Activated CD4-positive, alpha-beta memory T cell treated with anti-CD3 and anti-CD28 coated beads for 36 hours (primary cell): ENCODE measurements at places on chromosomes 13 and 19. TPM values are rescaled to one million over a fixed set of nuclear protein-coding genes. Genes with fewer than 3 reads are reported as not detected.

Gene CCNA1
- total RNA-seq, result 0.87 TPM

Gene YJEFN3
- total RNA-seq, result 8.2 TPM

Gene MUC16
- not detected for total RNA-seq

Gene TMEM221
- not detected for total RNA-seq

Gene EHD2
- total RNA-seq, result 0.81 TPM

Gene TMEM238
- 6.3 TPM for total RNA-seq

Gene TFPT
- 27.1 TPM for total RNA-seq

- H3K4me1 ChIP-seq, result peaks cover 17% of the 10 kb centered on the region
- H3K4me3 ChIP-seq, result no peak overlapping the region
- peaks cover 60% of the 10 kb centered on the region for H3K27me3 ChIP-seq
- H3K36me3 ChIP-seq, result no peaks in the 10 kb centered on the region
- no peak overlapping the region for H3K27ac ChIP-seq
Observed at GRCh38 chr19:50311723-50312635, 17.2 kb downstream of the KCNC3 start.

DNA sequence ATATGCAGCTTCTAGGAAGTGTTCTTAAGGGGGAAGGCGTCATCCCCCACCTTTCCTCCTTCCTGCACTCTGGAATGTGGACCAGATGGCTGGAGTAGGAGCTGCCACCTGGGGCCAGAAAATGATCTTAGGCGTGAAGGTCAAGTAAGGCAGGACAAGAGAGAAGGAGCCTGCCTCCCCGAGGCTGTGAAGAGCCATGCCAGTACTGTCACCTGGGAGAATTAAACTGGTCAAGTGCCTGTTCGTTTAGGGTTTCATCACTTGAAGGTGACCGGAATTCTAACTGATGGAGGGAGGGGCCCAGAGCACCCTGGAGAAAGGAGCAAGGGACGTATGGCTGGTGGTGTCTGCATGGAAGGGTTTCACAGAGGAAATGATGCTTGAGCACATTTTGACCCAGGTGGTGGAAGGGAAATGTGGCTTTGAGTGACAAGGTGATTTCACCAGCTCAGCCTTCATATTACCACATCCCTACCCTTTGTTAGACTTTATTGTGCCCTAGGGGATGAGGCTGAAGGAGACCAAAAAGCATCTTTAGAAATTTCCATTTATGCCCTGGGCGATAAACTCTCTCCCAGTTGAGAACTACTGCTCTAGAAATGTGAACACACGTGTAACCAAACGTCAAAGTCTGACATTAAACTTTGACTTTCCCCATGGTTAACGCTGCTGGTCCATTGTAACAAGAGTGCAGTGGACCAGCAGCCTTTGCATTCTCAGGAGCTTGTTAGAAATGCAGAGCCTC, 37.5 kb downstream of the PPP2R1A start:
- peak overlapping the region; percentile 96 for H3K27ac ChIP-seq
- H3K4me1 ChIP-seq, result peaks cover 43% of the 10 kb centered on the region
- DNase-seq, result peak; percentile 27
- no peaks in the 10 kb centered on the region for H3K27me3 ChIP-seq
- H3K4me3 ChIP-seq, result peak overlapping the region; percentile 5

DNA sequence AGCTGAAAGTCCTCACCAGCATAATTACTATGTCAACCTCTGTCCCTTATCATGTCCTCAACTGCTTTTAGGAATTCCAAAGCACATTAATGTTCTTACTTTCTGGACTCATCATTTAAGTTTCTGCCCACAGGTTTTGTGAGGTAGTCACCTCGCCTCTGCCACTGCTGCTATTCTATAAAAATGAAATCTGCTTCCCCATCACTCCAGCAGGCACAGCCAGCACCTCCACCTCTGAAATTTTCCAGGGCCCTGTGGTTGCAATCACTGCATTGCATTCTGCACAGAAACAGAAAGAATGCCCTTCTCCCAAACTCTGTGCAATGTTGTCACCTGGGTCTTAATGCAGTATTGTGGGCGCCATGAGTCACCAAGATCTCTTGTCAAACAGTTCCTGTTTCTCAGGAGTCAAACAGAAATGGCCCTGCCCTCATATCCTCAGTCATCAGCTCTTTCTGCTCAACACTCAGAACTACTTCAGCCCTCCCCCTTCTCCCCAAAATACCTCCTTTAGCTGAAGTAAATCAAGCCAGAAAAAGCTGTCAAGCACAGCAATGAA, 529.2 kb upstream of the NBEA start:
- H3K27me3 ChIP-seq, result no peaks in the 10 kb centered on the region
- no peak overlapping the region for H3K4me3 ChIP-seq
- no peaks in the 10 kb centered on the region for H3K36me3 ChIP-seq
- H3K4me1 ChIP-seq, result no peaks in the 10 kb centered on the region

DNA sequence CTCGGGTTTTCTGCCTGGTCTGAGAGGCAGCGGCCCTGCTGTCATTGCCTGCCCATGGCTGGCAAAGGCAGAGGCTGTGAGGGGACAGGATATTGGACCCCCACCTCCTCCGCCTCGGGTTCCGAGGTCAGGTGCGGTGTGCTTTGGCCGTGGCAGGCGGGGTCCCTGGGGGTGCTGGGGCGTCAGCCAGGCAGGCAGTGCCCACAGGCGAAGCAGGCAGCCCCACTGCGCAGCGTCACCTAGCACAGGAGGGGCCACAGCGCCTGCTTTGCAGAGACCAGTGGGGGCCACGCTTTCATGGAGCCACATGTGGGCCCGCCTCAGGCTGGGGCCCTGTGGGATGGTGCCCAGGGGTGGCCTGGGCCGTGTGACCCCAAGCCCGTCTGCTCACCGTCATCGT, 96.0 kb downstream of the KDM4B start:
- H3K4me1 ChIP-seq, result no peaks in the 10 kb centered on the region
- no peak for DNase-seq
- H3K27ac ChIP-seq, result no peak overlapping the region
- no peaks in the 10 kb centered on the region for H3K27me3 ChIP-seq

DNA sequence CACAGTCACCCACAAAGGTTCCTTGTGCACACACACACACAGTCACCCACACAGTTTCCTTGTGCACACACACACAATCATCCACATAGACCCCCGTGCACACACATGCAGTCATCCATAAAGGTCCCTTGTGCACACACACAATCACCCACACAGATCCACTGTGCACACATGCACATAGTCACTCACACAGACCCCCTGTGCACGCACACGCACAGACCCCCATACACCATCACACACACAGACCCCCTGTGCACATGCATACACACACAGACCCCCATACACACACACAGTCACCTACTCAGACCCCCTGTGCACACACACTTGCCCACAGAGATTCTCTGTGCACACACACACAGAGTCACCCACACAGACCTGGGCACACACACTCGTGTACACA, 107.1 kb downstream of the HSPH1 start:
- no peak overlapping the region for H3K4me3 ChIP-seq
- peaks cover 17% of the 10 kb centered on the region for H3K4me1 ChIP-seq
- peaks cover 8% of the 10 kb centered on the region for H3K27me3 ChIP-seq
- DNase-seq, result no peak

DNA sequence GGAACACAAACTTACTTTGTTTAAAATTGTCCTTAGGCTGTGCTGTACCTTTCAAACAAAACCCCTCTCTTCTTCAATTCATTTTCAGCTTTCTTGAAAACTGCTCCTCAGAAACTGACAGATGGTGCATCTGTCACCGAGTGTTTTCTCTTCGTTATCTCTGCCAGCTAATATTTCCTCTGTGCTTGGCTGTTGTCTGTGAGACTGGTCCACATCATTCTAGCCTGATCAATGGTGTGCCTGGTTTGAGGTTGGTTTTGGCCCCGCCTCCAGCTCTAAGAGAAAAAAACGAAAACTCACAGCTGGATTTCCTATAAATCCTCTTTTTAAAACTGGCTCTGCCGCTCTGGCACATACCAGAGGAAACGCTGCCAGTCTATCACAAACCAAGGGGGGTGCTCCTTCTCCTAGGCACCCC, 79.7 kb downstream of the STARD13 start:
- H3K4me3 ChIP-seq, result no peak overlapping the region
- peaks cover 6% of the 10 kb centered on the region for H3K27me3 ChIP-seq
- H3K4me1 ChIP-seq, result peaks cover 12% of the 10 kb centered on the region
- no peak overlapping the region for H3K27ac ChIP-seq
- no peaks in the 10 kb centered on the region for H3K36me3 ChIP-seq
- no peak for DNase-seq

GRCh38 chr13:44368062-44368591, 5.5 kb upstream of the SERP2 start:
- DNase-seq, result no peak
- no peak overlapping the region for H3K27ac ChIP-seq
- no peak overlapping the region for H3K4me3 ChIP-seq
- no peaks in the 10 kb centered on the region for H3K4me1 ChIP-seq
- peaks cover 23% of the 10 kb centered on the region for H3K27me3 ChIP-seq
- H3K36me3 ChIP-seq, result no peaks in the 10 kb centered on the region

GRCh38 chr19:18975869-18976268, 34.9 kb upstream of the HOMER3 start:
- no peak overlapping the region for H3K4me3 ChIP-seq
- no peaks in the 10 kb centered on the region for H3K4me1 ChIP-seq
- DNase-seq, result no peak
- no peaks in the 10 kb centered on the region for H3K36me3 ChIP-seq
- no peak overlapping the region for H3K27ac ChIP-seq

- H3K4me1 ChIP-seq, result no peaks in the 10 kb centered on the region
- no peaks in the 10 kb centered on the region for H3K36me3 ChIP-seq
- no peak overlapping the region for H3K27ac ChIP-seq
- no peak for DNase-seq
- H3K4me3 ChIP-seq, result no peak overlapping the region
Observed at GRCh38 chr13:55869648-55870047, 1271.1 kb upstream of the PRR20A start.

- no peak overlapping the region for H3K27ac ChIP-seq
- DNase-seq, result no peak
- H3K4me1 ChIP-seq, result no peaks in the 10 kb centered on the region
- H3K4me3 ChIP-seq, result no peak overlapping the region
- H3K27me3 ChIP-seq, result peaks cover 16% of the 10 kb centered on the region
Observed at GRCh38 chr19:15977690-15978089, 28.9 kb downstream of the OR10H4 start.

DNA sequence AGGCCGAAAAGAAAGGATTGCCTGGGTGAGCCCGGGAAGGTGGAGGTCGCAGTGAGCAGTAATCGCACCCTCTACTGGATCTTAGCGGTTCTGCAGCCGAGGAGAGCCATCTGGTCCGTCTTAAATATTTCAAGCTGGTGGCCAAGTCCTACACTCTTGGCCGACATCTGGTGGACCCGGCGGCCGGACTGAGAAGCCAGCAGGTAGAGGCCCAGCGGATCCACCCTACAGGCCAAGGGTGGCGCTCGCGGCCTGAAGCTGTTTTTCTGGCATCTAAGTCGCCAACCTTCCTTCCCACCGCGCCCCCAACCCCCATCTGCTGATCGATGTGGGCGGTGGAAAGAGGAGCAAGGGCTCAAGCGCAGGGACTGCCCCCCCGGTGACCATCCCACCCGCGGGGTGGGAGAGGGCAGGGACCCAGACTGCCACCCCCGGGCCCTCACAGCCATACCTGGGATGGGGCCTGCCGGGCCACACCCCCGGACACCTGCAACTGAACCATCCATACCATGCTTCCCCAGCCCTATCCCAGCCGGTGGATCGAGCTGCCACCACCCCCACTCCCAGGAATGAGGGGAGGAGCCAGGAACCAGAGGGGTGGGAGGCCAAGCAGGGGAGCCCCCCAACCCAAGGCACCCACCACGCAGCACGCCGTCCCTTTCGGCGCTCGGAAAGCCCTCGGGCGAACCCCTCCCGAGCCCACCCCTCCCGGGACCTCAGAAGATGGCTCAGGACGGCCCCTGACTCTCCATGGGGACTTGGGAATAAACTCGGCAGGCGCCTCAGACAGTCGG, 46.3 kb upstream of the ZNF730 start:
- peak; percentile 28 for DNase-seq
- H3K4me3 ChIP-seq, result no peak overlapping the region
- H3K36me3 ChIP-seq, result peaks cover 3% of the 10 kb centered on the region

- DNase-seq, result peak; percentile 44
- H3K4me3 ChIP-seq, result no peak overlapping the region
- H3K36me3 ChIP-seq, result no peaks in the 10 kb centered on the region
- no peak overlapping the region for H3K27ac ChIP-seq
- no peaks in the 10 kb centered on the region for H3K27me3 ChIP-seq
Observed at GRCh38 chr13:24228852-24229458, 68.4 kb downstream of the SPATA13 start.

DNA sequence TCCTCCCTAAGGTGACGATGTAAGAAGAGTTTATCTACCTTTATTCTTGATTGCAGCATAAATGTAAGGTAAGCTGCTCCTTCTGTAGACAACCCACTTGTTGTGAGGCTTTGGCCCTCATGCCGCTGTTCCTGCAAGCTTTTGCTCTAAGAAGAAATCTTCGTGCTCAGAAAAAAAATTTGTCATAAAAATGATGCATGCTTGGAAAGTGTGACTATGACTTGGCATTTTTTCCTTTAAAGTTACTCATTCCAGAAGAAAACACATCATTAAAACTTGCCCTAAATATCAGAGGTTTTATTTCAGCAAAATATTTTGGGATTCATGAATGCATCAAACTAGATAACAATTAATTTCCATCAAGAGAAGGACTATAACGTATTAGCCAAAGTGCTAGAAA, 39.8 kb downstream of the KCTD12 start:
- no peak overlapping the region for H3K27ac ChIP-seq
- no peak overlapping the region for H3K4me3 ChIP-seq
- DNase-seq, result no peak
- peaks cover 2% of the 10 kb centered on the region for H3K27me3 ChIP-seq
- H3K4me1 ChIP-seq, result no peaks in the 10 kb centered on the region

- no peaks in the 10 kb centered on the region for H3K36me3 ChIP-seq
- no peak within 1 kb of the TSS for H3K27ac ChIP-seq
- DNase-seq, result no peak
- H3K4me1 ChIP-seq, result peaks cover 4% of the 10 kb centered on the region
- peaks cover 46% of the 10 kb centered on the region for H3K27me3 ChIP-seq
Observed at GRCh38 chr19:35563207-35563829, at the start of gene ATP4A. Gene ATP4A (minus strand): TSS chr19:35563658. CDS start chr19:35563629, 29 bp downstream.

DNA sequence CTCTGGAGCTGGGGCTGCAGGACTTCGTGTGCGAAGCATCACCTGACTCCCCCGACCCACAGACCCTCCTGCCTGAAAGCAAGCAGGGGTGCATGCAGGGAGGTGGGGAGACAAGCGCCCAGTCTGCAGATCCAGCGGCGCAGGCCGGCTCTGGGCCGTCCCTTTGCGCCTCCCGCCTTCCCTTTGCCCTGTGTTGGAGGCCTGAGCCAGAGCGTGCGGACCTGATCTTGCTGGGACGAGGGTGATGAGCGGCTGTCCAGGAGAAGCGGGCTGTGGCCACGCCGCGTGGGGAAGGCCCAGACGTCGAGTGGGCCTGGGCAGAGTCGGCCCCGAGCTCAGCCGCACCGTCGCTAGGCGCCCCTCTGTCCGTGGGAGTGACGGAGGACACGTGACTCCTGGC, 5.3 kb upstream of the GRTP1 start:
- H3K27ac ChIP-seq, result no peak overlapping the region
- no peak for DNase-seq
- no peak overlapping the region for H3K4me3 ChIP-seq
- no peaks in the 10 kb centered on the region for H3K4me1 ChIP-seq
- peaks cover 8% of the 10 kb centered on the region for H3K27me3 ChIP-seq
